SW480 (cell line): ENCODE measurements at places on chromosomes 12 and 14.

DNA sequence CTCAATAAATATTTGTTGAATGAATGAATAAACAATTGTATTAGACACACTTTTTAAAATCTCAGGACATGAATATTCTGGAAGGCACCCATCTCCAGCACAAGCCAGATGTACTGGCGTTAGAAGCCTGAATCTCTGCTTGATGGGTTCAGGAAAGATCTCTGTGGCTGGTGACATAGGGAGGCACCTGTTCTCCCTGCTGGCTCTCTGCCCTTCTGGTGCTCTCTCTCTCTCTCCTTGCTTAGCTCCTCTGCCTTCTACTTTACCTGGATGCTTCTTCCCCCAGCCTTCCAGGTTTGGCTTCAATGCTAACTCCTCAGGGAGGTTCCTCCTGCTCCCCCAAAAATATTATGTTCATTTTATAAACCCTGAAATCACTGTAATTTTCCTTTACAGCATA is 1.5 kb downstream of the CYP46A1 start:
- no peak for DNase-seq

- peak; percentile 65 for DNase-seq
Observed at GRCh38 chr12:57124261-57124877, 3.9 kb upstream of the LRP1 start.

- DNase-seq = no peak
Observed at GRCh38 chr14:105307052-105307727, 6.4 kb upstream of the BRF1 start.

DNA sequence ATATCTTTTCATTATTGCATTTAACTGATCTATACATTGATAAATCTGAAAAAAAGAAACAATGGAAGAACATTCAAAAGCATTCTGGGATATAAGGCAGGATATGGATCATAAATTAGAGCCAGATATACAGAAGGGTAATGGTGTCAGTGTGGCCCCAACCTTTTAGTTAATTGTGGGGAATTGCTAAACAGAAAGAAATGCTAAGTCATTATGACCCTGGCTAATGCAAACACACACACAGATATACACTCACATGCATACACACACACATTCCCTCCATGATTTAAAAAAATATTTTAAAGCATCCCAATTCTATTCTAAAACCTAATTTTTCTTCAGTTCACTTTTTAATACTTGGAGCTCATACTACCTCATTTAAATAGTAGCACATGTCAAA is 404.5 kb downstream of the BCAT1 start:
- no peak for DNase-seq

- DNase-seq = peak; percentile 27
Observed at GRCh38 chr14:61662437-61663311, 32.6 kb upstream of the HIF1A start.

- DNase-seq = no peak
Observed at GRCh38 chr14:44895716-44896115, 66.0 kb downstream of the KLHL28 start.

- no peak for DNase-seq
Observed at GRCh38 chr14:36426836-36427235, 93.2 kb downstream of the NKX2-1 start.

- DNase-seq = peak; percentile 59
Observed at GRCh38 chr12:100141998-100142850, 450 bp downstream of the BLTP3B start.

- no peak for DNase-seq
Observed at GRCh38 chr12:20055856-20056255, 312.5 kb upstream of the PDE3A start.

GRCh38 chr12:115885040-115885690 is 392.3 kb downstream of the MED13L start:
- no peak for DNase-seq
